ENCODE measurements at places on chromosomes 4 and X.

GRCh38 chrX:18722500-18723071 is 15.1 kb downstream of the PPEF1 start:
- DNase-seq, result no peak

DNA sequence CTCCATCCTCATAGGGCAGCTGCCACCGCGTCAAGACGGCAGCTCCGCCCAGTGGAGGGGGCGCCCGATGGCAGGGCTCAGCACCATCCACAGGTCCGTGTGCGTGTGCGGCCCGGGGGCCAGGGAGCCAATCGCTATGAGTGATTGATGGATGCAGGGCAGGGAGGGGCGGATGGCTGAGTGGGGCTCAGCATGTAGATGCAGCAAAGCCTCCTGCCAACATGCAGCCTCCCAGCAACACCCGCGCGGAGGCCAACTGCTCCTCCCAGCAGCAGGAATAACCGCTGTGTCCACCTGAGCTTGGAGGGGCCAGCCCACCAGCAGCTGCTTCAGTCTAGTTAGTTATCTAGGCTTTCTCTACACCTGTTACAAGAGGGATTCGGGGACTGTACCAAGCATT is 77.4 kb downstream of the MTMR1 start:
- DNase-seq, result no peak

- DNase-seq, result no peak
Observed at GRCh38 chr4:8095956-8096689, 62.5 kb downstream of the ABLIM2 start.

DNA sequence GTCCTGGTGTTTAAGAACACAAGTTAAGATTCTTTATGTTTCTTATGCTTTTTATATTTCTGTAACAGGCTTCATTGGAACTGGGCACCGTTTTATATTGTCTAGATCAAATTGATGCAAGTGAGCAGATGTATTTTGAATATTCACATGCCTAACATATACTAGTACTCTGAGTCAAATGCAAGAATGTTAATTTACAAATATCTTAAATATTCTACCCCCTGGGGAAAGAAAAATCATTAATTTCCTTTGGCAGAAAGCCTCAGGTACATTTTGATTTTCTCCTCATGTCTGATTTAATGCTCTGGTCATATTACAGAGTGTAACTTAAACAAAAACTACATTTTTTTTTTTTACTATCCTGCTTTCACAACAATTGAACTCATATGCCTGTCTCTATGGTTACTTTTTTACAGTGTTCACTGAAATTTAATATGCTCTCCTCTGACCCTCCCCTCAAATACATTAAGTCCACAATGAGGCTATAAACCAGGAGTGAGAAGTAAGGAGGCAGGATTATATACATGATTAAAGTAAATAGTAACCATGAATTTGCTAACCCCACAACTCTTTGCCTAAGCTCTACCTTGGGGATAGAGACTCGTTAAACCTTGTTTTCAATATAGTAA is 2.4 kb upstream of the NSUN7 start:
- DNase-seq, result no peak
